Stimulated activated CD4-positive, alpha-beta T cell treated with anti-CD3 and anti-CD28 coated beads, Interleukin-4, amount 100 ng/mL, for 1 hour (primary cell): ENCODE measurements at places on chromosomes 6 and 20.

DNA sequence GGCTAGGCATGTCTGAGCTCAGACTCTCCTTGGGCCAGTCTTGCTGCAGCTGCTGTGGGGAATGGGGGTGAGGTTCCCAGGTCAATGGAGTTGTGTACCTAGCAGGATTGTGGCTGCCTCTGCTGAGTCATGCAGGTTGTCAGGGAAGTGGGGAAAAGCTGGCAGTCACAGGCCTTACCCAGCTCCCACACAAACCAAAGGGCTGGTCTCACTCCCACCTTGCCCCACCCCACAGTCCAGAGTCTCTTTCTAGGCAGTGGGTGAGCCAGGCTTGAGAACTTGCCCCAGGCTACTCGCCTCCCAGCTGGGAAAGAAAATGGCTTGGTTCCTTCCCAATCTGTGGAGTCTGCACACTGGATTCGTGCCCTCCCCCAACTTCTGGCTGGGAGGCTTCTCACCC, 65.7 kb downstream of the SCP2D1 start:
- DNase-seq: no peak

DNA sequence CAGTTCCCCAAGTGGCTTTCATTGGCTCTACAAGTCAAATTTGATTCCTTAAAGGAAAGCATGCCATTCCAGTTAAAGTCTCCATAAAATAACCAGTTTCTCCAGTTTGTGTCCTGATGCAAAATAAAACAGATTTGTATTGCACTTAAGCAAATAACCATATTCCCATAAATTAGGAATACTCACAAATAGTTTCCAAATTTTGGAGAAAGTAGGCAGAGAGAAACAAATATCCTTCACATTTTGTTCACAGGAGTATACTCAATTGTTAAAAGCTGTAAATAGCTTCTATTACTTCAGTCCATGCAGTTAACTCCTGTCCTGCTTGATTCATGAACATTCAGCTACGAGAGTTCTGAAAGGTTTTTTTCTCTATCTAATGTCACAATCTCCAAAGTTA, 281.4 kb upstream of the RGS17 start:
- DNase-seq: no peak

DNA sequence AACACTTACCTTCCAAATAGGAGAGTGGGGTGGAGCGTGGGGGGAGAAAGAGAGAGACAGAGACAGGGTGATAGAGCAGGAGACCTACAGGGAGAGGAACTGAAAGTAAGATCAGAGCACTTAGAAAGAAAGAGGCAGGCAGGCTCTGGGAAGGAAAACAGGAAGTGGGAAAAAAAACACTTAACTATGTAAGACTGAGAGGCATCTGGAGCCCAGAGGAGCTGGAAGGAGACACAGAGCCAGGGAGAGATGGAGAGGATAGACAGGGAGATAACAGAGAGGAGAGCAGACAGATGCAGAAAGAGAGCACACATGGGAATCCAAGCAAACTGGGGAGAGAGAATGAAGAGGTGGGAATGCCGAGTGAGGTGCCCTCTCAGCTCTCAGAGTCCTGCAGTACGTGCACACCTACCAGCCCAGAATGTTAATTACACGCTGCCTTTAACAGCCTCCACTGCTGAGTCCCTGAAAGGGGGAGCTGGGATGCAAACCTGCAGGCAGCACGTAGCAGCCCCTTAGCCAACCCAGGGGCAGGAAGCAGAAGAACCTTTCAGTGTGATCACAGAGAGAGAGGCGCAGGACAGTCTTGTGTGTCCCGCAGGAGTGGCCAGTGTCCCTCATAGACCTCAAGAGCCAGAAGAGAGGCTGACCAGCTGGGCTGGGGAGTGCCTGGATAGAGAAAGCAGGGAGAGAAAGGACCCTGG, 132.7 kb upstream of the LRFN2 start:
- DNase-seq: no peak

DNA sequence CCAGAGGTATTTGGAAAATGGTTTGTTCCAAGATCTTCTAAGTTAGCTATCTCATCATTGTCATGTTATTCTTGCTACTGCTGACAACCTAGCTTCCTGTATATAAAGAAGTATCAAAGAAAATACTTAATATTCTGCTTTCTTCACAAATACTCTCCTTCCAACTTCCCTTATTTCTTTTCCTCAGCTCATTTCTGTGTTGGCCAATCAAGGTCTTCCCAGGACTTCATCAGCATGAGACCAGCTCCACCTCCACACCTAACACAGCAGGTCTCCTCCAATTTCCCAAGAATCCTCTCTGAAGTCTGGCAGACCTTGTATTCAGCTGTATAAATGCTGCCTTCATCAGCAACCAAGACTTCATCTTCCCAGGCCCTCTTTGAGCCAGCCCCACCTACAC, 538.6 kb upstream of the JARID2 start:
- DNase-seq: no peak

DNA sequence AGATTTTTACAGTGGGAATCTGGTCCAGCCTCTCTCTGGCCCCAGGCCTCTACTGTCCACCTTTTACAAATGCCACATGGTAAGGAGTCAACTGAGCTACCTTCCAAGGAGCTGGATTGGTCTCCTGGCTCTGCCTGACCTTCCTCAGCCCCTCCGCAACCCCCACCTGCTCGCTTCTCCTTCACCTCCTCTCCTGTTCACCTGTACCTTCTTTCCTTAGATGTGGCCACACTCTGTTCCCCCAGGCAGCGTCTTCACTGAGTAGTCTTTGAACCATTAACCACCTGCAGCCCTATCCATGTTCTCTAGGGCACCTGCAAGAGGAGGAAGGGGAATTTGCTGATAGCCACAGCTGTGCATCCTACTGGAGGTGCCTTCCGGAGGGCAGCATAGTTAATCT, 55.3 kb upstream of the DDR1 start:
- DNase-seq: no peak

DNA sequence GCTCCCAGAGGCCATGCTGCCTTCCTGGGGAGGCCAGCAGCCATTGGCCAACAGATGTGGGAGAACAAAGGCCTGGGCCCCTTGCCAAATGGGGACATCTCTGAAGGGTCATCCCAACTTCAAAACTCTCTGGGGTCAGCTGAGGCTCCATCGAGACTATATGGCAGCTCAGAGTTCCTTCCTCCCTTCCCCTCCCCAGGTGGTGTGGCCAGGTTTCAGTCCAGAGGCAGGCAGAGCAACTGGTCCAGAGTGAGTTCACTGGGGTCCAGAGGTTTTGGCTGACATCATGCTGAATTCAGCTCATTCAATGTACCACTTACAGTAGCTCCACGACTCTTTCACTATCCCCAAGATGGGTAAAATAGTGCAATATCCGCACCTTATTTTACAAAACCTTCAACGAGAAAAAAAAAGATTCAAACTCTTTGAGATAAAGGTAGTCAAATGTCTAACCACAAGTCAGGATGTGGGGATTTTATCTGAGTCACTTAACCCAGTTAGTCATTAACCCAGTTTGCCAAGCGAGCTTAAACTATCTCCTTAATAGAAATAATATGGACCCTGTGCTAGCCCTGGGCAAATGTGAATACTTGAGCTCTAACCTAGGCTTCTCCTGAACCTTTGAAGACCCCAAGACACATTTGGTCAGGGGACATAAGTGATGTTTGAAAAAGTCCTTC, 108.4 kb upstream of the PLEKHG1 start:
- DNase-seq: no peak

- DNase-seq: no peak
These were observed 672.4 kb downstream of the HTR1B start for GRCh38 chr6:76790881-76791280.

- no peak for DNase-seq
These were observed 11.0 kb downstream of the SLC29A1 start for GRCh38 chr6:44234101-44235025.

GRCh38 chr6:136501096-136501495, 49.1 kb downstream of the MAP7 start:
- no peak for DNase-seq

- DNase-seq: no peak
These were observed 48.7 kb upstream of the ERVFRD-1 start for GRCh38 chr6:11160199-11160598.

DNA sequence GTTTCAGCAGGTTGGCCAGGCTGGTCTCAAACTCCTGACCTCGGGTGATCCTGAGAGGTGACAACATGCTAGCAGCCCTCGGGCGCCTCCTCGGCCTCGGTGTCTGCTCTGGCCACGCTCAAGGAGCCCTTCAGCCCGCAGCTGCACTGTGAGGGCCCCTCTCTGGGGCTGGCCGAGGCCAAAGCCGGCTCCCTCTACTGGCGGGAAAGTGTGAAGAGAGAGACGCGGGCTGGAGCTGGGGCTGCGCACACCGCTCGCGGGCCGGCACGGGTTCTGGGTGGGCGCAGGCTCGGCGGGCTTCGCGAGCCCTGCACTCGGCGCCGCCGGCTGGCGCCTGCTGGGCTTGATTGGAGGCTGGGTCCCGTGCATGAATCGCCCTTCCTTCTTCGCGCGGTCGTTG, 80.8 kb upstream of the RBM24 start:
- DNase-seq: no peak

- no peak for DNase-seq
These were observed 17.1 kb downstream of the TRIM27 start for GRCh38 chr6:28906669-28907068.

DNA sequence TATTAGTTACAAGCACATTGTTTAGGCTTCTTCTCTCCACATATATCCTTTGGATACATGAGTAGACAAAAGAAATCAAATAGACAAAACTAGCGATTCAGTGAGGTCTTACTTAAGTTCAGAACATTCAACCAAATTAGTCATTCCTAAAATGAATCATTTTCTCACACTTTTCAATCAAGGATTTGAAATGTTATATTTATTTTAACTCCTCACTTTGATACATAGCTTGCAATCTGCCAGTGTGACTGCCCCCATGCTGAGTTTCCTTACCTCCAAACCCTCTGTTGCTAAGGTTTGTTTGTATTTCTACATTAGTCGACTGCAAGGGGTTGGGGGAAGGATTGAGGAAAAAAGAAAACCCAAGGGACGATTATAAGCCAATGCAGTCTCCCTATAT, 3.5 kb upstream of the MOXD1 start:
- no peak for DNase-seq

DNA sequence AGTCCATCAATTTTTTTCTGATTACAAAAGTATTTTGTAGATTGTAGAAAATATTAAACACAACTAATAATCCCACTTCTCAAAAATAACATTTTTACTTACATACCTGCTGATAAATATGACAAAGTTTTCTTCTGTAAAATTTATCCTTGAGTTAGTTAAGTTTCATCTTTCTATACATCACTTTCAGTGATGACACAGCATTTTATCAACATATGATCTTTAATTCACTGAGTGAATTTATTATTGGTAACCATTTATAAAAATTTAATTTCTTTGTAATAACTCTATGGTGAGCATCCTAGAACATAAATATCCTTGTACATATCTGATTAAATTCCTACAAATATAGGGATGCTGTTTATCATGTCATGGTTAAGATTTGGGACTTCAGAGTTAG, 385.0 kb upstream of the SLC35B3 start:
- no peak for DNase-seq

DNA sequence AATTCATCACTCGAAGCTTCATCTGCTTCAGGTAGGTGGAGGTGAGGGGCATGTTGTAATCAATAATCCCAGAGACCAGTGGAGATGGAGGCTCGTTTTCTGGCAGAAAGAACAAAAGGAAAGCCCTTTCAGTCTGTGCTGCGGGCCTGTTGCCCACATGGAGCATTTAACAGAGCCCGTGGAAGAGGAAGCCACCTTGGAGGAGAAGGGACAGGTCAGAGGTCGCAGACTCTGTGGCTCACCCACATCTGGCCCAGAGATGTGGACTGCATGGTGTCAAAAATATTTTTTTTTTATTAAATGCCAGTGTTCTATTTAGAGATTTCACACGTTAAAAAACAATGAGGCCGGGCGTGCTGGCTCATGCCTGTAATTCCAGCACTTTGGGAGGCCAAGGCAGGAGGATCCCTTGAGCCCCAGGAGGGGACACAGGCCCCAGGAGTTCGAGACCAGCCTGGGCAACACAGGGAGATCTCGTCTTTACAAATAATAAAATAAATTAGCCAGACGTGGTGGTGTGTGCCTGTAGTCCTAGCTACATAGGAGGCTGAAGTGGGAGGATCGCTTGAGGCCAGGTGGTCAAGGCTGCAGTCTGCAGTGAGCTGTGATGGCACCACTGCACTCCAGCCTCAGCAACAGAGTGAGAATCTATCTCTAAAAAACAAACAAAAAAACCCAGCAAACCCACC, 73.6 kb downstream of the NOL4L start:
- no peak for DNase-seq

DNA sequence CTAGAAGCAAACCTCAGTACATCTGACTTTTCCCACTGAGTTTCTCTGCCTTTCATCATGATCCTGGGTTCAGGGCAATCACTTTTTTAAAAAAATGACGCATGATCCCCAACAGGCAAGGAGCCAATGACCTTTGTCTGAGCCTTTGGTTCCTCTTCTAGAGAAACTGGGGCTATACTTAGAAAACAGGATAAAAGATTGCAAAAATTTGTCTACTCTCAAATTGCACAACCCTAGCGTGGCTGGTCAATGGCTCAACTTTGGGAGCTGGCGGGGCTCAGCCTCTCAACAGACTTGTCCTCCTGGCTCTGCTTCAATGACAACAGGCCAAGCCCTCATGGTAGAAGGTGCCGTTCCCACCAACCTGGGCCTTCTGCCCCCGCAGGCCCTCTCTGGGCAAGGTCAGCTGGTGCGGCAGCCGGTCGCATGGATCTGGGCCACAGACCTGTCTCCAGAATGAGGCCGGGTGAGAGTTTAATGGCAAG, 48.7 kb downstream of the PDYN start:
- DNase-seq: no peak

GRCh38 chr6:19669206-19669605, 168.0 kb upstream of the ID4 start:
- no peak for DNase-seq

DNA sequence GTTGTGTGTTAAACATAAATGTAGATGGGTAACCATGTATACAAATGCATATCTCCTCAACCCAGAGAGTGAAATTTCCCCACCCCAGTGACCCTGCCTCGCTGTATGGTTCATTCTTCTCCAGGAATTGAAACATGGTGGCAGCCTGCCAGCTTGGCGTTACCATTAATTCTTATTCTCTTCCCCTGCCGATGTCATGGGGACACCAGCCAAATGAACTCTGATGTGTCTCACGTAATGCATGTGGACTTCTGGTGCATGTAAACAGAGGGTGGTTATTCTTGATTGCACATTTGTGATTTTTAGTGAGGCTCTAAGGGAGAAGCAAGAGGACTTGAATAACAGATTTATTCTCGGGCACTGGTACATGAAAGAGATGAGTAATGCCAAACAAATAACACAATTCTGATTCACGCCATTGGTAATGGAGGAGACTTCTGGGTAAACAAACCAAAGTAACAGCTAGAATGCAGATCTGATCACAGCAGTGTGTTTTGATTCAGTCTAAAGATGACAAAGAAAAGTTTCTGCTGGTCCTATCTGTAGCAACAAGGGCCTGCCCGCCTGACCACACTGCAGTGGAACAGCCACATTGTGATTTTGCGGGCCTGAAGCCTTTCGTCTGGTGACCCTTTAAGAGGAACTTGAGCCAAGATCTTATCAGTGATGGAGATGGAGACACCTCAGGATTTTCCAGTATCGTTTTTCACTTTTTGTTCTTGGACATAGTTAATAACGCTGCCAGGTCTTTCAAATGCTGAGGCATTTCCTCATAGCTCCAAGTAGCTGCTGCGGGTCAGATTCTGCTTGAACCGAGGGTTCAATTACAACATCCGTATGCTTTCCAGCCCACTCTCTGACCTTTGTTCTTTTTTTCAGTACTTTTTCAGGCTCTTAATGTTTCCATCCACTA, 171.8 kb upstream of the AKAP12 start:
- no peak for DNase-seq
